ENCODE measurements at places on chromosomes 7 and 10. TPM values are rescaled to one million over a fixed set of nuclear protein-coding genes. Genes with fewer than 3 reads are reported as not detected.

RAPGEF5 gene
- total RNA-seq, result 111 TPM

SPDYE8 gene
- not detected for total RNA-seq

SLC16A12 gene
- total RNA-seq, result not detected

FBXL13 gene
- 2.6 TPM for total RNA-seq

SPDYE2B gene
- not detected for total RNA-seq

- H3K36me3 ChIP-seq, result no peaks in the 10 kb centered on the region
- no peaks in the 10 kb centered on the region for H3K4me1 ChIP-seq
- H3K4me3 ChIP-seq, result no peak overlapping the region
Measured at GRCh38 chr10:131660427-131660826, 240.4 kb upstream of the PPP2R2D start.

DNA sequence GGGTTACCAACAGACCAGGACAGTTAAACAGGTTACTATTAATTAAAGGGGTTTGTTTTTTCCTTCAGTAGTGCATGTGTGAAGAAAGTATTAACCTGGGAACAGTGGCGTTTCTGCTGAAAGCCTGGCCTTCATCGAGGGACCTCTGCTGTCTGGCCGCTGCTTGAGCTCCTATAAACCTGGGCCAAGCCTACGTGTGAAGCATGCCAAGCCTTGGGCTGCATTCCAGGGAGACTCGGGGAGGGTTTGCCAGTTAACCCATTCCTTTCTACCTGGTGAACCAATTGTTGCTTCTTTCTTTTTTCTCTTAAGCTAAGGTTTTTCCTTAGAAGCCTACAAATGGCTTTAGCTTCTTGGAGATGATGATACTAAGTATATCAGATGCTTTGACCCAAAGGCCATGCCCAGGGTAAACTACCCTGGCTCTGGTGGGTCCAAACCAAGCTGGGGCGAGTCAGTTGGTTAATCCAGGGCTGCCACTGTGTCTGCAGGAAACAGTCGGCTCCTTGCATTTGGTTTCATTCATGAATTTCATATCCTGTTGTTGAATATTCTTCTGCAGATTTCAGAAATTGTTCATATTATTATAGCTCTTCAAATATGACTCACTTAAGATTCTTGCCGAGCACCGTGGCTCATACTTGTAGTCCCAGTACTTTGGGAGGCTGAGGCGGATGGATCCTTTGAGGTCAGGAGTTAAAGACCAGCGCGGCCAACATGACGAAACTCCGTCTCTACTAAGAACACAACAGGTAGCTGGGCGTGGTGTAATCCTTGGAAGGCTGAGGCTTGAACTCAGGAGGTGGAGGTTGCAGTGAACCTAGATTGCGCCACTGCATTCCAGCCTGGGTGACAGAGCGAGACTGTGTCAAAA lies 23.8 kb downstream of the PFKP start:
- H3K27ac ChIP-seq, result no peak overlapping the region
- peaks cover 36% of the 10 kb centered on the region for H3K4me1 ChIP-seq
- DNase-seq, result no peak
- no peak overlapping the region for H3K4me3 ChIP-seq
- H3K27me3 ChIP-seq, result no peaks in the 10 kb centered on the region

- no peaks in the 10 kb centered on the region for H3K4me1 ChIP-seq
- no peak overlapping the region for H3K4me3 ChIP-seq
- H3K27ac ChIP-seq, result no peak overlapping the region
- DNase-seq, result no peak
Measured at GRCh38 chr7:145169908-145170307, 334.1 kb upstream of the TPK1 start.

- H3K36me3 ChIP-seq, result no peaks in the 10 kb centered on the region
- H3K4me1 ChIP-seq, result no peaks in the 10 kb centered on the region
- no peak overlapping the region for H3K27ac ChIP-seq
- H3K4me3 ChIP-seq, result no peak overlapping the region
- H3K27me3 ChIP-seq, result no peaks in the 10 kb centered on the region
- no peak for DNase-seq
Measured at GRCh38 chr10:14142606-14143250, 188.0 kb downstream of the FRMD4A start.

DNA sequence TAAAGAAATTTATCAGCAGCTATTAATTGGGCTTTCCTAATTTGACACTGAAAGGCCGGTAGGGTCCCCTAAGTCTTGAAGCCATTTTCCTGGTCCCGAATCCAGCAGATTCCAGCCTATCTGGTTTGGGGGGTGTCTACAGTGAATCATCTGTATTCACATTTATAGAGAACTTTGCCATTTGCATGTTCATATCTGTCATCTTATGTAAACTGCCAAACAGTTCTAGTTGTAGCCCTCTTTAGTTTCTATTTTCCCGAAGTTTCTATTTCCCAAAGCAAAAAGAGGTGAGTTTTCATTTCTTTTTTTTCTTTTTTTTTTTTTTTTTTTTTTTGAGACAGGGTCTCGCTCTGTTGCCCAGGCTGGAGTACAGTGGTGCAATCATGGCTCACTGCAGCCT lies 47.6 kb downstream of the PAPSS2 start:
- H3K4me1 ChIP-seq, result no peaks in the 10 kb centered on the region
- H3K27ac ChIP-seq, result no peak overlapping the region
- H3K27me3 ChIP-seq, result no peaks in the 10 kb centered on the region
- H3K36me3 ChIP-seq, result no peaks in the 10 kb centered on the region

DNA sequence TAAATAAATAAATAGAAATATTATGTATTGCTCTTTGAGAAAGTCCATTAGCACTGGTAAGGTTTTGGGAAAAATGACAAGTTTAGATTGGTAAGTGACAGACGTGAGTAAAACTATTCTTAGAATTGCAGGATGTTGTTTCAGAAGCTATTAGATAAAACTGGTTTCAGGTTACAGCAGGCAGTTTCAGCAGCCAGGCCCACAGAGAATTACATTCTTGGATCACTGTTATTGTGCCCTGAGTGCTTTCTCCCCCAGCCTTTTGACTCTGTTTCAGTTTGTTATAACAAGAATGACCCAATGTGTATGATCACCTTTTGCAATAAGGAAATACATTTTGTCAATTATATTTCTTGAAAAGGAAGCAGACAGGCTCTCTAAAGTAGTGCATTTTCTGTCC lies 86.5 kb downstream of the DKK1 start:
- no peak overlapping the region for H3K27ac ChIP-seq
- no peak for DNase-seq
- H3K27me3 ChIP-seq, result no peaks in the 10 kb centered on the region

DNA sequence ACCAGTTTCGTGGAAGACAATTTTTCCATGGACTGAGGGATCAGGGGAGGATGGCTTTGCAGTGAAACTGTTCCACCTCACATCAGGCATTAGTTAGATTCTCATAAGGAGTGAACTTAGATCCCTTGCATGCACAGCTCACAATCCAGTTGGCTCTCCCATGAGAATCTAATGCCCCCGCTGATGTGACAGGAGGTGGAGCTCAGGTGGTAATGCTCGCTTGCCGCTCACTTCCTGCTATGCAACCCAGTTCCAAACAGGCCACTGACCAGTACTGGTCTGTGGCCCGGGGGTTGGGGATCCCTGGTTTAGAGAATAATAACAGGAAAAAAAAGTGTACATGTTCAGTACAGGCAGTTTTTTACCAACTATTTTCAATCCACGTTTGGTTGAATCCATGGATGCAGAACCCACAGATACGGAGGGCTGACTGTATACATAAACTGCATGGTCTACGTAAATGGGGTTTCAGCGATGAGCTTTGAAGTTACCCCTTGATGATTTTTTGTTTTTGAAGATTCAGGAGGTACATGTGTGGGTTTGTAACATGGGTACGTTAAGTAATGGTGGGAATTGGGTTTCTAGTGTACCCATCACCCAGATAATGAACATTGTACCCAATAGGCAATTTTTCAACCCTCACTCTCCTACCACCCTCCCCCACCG lies 24.5 kb downstream of the OGDH start:
- H3K36me3 ChIP-seq, result no peaks in the 10 kb centered on the region
- peak overlapping the region; percentile 91 for H3K27ac ChIP-seq
- DNase-seq, result peak; percentile 44

Measured in Peyer's patch (tissue), 4 donors.